ENCODE measurements at places on chromosomes 1 and 21.

DNA sequence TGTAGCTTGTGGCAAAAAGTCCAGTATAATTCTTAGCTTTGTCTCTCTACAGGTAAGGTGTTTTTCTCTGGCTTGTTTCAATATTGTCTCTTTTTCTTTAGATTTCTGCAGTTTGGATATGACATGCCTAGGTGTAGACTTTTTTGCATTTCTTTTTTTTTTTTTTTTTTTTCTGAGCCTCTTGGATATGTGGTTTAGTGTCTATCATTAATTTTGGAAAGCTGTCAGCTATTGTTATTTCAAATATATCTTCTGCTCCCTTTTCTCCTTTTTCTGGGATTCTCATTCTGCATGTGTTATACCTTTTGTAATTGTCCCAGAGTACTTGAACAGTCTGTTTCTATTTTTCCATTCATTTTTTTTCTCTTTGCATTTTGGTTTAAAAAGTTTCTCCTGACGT is 243.2 kb downstream of the DSCAM start:
- no peak for DNase-seq
- H3K4me3 ChIP-seq = no peak overlapping the region
- no peaks in the 10 kb centered on the region for H3K27me3 ChIP-seq
- H3K36me3 ChIP-seq = no peaks in the 10 kb centered on the region
- no peak overlapping the region for H3K27ac ChIP-seq

GRCh38 chr1:232883992-232884661 is 66.3 kb upstream of the NTPCR start:
- no peaks in the 10 kb centered on the region for H3K4me1 ChIP-seq
- H3K27ac ChIP-seq = no peak overlapping the region
- H3K4me3 ChIP-seq = no peak overlapping the region

GRCh38 chr1:86447198-86447790 is 21.4 kb upstream of the CLCA1 start:
- H3K27ac ChIP-seq = no peak overlapping the region
- H3K36me3 ChIP-seq = no peaks in the 10 kb centered on the region
- DNase-seq = no peak

GRCh38 chr1:30043256-30043655 is 680.1 kb downstream of the MATN1 start:
- DNase-seq = no peak
- H3K27me3 ChIP-seq = no peaks in the 10 kb centered on the region
- H3K4me1 ChIP-seq = no peaks in the 10 kb centered on the region
- H3K27ac ChIP-seq = no peak overlapping the region
- no peak overlapping the region for H3K4me3 ChIP-seq

DNA sequence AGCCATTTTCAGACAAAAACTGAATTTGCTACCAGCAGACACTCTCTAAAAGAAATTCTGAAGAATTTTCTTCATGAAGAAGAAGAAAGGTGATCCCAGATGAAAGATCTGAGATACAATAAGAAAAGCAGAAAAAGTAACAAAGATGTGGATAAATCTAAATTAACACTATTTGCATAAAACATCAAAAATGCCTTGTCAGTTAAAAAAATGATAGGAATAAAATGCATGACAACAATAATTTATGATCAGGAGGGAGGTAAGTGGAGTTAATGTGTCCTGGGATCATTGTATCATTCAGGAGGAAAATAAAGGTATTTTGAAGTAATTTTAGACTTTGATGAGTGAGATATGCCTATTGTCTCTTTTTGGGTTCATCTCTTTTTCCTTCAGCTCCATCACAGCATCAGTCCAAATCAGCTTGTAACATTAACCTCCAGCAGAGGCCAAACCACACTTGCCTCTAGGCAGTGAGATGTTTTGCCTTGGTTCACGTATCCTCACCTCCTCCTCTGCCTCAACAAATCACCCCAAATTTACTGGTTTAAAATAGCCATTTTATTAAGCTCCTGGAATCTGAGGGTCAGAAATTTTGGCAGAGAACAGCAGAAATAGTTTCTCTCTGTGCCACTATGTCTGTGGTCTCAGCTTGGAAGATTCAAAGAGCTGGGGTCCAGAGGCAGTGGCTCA is 76.9 kb upstream of the HIVEP3 start:
- H3K27me3 ChIP-seq = no peaks in the 10 kb centered on the region
- H3K27ac ChIP-seq = no peak overlapping the region
- peaks cover 8% of the 10 kb centered on the region for H3K36me3 ChIP-seq
- peaks cover 11% of the 10 kb centered on the region for H3K4me1 ChIP-seq
- H3K4me3 ChIP-seq = no peak overlapping the region

DNA sequence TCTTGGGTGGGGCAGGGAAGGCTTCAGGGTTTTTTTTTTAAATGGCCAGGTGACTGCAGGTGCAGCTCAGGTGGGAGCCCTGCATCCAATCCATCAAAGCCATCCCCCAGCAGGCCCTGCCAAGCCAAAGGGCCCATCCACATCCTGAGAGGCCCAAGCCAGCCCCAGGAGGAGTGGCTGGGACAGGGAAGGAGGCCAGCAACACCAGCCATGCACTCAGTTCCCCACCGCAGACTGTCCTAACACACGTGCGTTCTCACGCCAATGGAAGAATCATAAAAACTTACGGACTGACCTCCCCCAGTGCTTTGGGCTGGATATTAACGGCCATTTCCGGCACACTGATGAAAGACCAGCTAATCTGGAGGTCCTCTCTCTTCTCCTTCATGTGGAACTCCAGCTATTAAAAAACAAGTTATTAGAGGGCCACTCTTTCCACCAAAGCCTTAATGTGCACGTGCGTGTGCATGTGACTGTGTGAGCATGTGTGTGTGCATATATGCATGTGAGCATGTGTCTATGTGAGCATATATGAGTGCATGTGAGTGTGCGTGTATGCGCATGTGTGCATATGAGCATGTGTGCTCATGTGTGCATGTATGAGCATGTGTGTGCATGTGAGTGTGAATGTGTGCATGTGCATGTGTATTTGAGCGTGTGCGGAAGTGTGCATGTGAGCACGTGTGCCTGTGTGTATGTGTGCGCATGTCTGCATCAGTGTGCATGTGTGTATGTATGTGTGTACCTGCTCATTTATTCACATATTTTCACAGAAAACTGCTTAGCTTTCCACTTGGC is 35.1 kb downstream of the C2CD2 start:
- no peak overlapping the region for H3K27ac ChIP-seq
- no peaks in the 10 kb centered on the region for H3K27me3 ChIP-seq
- peaks cover 10% of the 10 kb centered on the region for H3K4me1 ChIP-seq
- no peaks in the 10 kb centered on the region for H3K36me3 ChIP-seq
- H3K4me3 ChIP-seq = no peak overlapping the region
- DNase-seq = no peak

- no peak overlapping the region for H3K4me3 ChIP-seq
- no peak for DNase-seq
- peaks cover 8% of the 10 kb centered on the region for H3K27me3 ChIP-seq
- H3K27ac ChIP-seq = no peak overlapping the region
These were observed 24.4 kb upstream of the COL18A1 start for GRCh38 chr21:45380566-45380965.

GRCh38 chr1:235930543-235930942 is 63.8 kb upstream of the LYST start:
- H3K4me3 ChIP-seq = no peak overlapping the region
- no peak overlapping the region for H3K27ac ChIP-seq
- H3K36me3 ChIP-seq = no peaks in the 10 kb centered on the region
- no peak for DNase-seq
- H3K27me3 ChIP-seq = peaks cover 6% of the 10 kb centered on the region

DNA sequence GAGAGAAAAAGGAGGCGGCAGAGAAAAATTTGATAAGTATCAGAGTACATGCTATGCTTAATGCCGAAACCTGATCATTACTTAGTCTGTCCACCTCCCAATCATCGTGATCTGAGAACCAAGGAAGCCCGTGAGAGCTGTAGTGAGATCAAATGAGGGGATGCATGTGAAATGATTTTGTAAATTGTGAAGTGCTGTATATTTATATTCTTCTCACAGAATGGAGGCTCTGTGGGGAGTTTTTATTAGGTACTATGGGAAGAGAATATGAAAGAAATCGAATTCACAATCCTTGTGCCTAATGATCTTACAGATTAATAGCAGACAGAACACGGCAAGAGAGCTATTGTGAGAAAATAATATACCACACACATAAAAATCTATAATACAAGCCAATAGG is 115.5 kb downstream of the LYPLAL1 start:
- no peaks in the 10 kb centered on the region for H3K36me3 ChIP-seq
- no peaks in the 10 kb centered on the region for H3K4me1 ChIP-seq
- no peaks in the 10 kb centered on the region for H3K27me3 ChIP-seq
- no peak overlapping the region for H3K27ac ChIP-seq

- no peak overlapping the region for H3K4me3 ChIP-seq
- no peaks in the 10 kb centered on the region for H3K36me3 ChIP-seq
- H3K4me1 ChIP-seq = no peaks in the 10 kb centered on the region
- H3K27me3 ChIP-seq = peaks cover 8% of the 10 kb centered on the region
- H3K27ac ChIP-seq = no peak overlapping the region
These were observed 47.9 kb upstream of the NEK2 start for GRCh38 chr1:211723273-211723672.

- DNase-seq = peak; percentile 34
- H3K4me1 ChIP-seq = peaks cover 32% of the 10 kb centered on the region
- no peak overlapping the region for H3K4me3 ChIP-seq
- peaks cover 22% of the 10 kb centered on the region for H3K36me3 ChIP-seq
- H3K27me3 ChIP-seq = no peaks in the 10 kb centered on the region
These were observed 46.9 kb downstream of the DOP1B start for GRCh38 chr21:36203603-36203889.

GRCh38 chr1:25955553-25955952 is 42.3 kb downstream of the PAFAH2 start:
- no peak overlapping the region for H3K4me3 ChIP-seq
- H3K4me1 ChIP-seq = peaks cover 10% of the 10 kb centered on the region
- no peaks in the 10 kb centered on the region for H3K27me3 ChIP-seq
- H3K36me3 ChIP-seq = peaks cover 34% of the 10 kb centered on the region
- no peak for DNase-seq
- no peak overlapping the region for H3K27ac ChIP-seq

DNA sequence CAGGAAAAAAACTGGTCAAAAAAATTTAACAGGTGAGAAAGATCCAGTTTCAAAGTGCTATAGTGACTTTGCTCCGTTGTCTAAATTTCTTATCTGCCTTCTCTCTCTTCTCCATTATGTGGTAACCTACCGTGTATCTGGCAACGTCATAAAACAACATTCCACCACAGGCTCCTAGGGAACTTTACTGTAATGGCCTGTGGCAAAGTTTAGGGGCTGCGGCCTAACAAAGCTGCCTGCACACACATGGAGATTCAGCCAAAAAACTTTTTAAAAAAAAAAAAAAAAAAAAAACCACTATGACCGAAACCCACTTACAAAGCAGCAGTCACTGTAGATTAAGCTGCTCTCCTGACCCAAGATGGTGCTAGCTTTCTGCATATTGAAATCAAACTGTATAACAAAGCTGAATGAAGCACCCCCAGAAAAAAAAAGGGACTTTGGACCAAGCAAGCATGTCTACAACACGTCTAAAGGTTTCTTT is 202.6 kb downstream of the SLC45A1 start:
- no peaks in the 10 kb centered on the region for H3K27me3 ChIP-seq
- no peak for DNase-seq
- H3K36me3 ChIP-seq = peaks cover 27% of the 10 kb centered on the region

GRCh38 chr1:63063367-63063766 is 259.0 kb upstream of the FOXD3 start:
- H3K36me3 ChIP-seq = no peaks in the 10 kb centered on the region
- no peak overlapping the region for H3K27ac ChIP-seq
- no peaks in the 10 kb centered on the region for H3K4me1 ChIP-seq

- DNase-seq = peak; percentile 21
- peaks cover 71% of the 10 kb centered on the region for H3K27me3 ChIP-seq
- no peak overlapping the region for H3K4me3 ChIP-seq
- H3K36me3 ChIP-seq = no peaks in the 10 kb centered on the region
- H3K4me1 ChIP-seq = peaks cover 5% of the 10 kb centered on the region
- peak overlapping the region; percentile 54 for H3K27ac ChIP-seq
These were observed 1.6 kb downstream of the ALX3 start for GRCh38 chr1:110068646-110069403.

- peak overlapping the region; percentile 78 for H3K27ac ChIP-seq
- peaks cover 42% of the 10 kb centered on the region for H3K36me3 ChIP-seq
- peak; percentile 54 for DNase-seq
- H3K4me1 ChIP-seq = peaks cover 36% of the 10 kb centered on the region
- no peaks in the 10 kb centered on the region for H3K27me3 ChIP-seq
These were observed 32.9 kb upstream of the IL12RB2 start for GRCh38 chr1:67274623-67275325.

DNA sequence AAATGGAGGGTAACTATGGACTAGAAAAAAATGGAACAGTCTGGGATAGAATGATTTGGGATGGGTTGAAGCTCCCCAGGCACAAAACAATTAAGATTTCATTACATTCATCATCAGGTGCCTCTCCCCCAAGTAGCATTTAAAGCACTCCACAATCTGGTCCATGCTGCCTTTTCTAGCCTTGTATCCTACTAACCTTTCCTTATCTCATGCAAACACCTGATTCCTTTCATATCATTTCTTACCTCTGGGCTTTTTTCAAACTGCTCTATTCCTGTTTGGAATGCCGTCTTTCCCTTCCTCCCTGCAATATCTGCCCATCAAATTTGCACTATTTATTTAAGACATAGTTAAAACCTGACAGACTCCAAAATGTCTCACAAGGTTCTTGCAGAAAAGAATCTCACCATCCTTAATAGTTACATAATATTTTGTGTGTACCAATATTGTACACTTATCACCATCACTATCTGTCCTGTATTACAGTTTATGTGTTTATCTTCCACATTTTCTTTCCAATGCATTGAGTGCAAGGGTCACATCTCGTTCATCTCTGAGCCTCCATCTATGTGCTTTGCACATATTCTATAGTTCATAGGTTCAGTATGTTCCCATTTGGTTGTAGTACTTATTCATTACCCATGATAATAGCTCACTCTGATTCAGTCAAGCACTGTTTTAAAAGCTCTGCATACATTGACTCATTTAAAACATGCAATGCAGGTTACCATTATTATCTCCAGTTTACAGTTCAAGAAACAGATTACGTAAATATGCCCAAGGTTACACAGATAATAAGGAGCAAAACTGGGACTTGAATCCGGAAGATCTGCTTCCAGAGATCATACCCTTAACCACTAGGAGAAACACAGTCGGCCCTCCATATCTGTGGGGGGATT is 16.1 kb upstream of the SHCBP1L start:
- H3K4me1 ChIP-seq = no peaks in the 10 kb centered on the region
- DNase-seq = no peak
- peaks cover 27% of the 10 kb centered on the region for H3K27me3 ChIP-seq
- H3K4me3 ChIP-seq = no peak overlapping the region
- H3K27ac ChIP-seq = no peak overlapping the region
- H3K36me3 ChIP-seq = no peaks in the 10 kb centered on the region

DNA sequence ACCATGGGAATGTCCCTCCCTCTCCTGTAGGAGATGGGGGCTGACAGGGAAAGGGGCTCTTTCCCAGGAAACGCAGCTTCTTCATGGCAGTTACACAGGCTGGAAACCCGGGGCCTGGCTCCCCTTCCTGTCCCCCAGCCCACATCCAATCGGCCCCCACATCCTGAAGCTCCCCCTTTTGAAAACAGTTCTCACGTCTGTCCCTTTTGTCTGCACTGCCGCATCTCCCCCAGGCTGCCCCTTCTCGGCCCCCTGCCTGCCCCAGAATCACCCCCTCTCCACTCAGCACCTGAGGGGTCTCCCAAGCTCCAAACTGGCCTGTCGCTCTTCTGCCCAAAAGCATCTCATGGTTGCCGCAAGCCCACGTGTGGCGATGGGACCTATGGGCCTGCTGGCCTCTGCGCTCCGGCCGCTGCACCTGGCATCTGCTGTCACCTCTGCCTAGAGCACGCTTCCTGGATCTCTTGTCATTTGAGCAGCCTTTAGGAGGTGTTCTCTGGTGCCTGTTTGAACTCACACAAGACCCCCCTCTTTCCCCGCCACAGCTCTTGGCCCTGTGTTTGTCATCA is 867 bp downstream of the SLC1A7 start:
- H3K4me3 ChIP-seq = no peak overlapping the region
- no peaks in the 10 kb centered on the region for H3K27me3 ChIP-seq
- H3K36me3 ChIP-seq = peaks cover 3% of the 10 kb centered on the region
- H3K4me1 ChIP-seq = no peaks in the 10 kb centered on the region
- H3K27ac ChIP-seq = no peak overlapping the region
